Activated CD4-positive, alpha-beta memory T cell treated with anti-CD3 and anti-CD28 coated beads for 36 hours (primary cell): ENCODE measurements at places on chromosomes 12 and 14. TPM values are rescaled to one million over a fixed set of nuclear protein-coding genes. Genes with fewer than 3 reads are reported as not detected.

- no peak for DNase-seq
These were observed 39.3 kb upstream of the ABCC9 start for GRCh38 chr12:21980544-21980943.

GRCh38 chr12:30930238-30930637 is 3.7 kb downstream of the TSPAN11 start:
- no peak for DNase-seq

GRCh38 chr14:59870277-59871165 is at the start of gene RTN1:
TSS of gene RTN1 (minus strand) at chr14:59870776. CDS start at chr14:59870630, 146 bp downstream.
- peak; percentile 30 for DNase-seq

GRCh38 chr12:54022960-54023884 is 5.0 kb upstream of the HOXC6 start:
- no peak for DNase-seq

DNA sequence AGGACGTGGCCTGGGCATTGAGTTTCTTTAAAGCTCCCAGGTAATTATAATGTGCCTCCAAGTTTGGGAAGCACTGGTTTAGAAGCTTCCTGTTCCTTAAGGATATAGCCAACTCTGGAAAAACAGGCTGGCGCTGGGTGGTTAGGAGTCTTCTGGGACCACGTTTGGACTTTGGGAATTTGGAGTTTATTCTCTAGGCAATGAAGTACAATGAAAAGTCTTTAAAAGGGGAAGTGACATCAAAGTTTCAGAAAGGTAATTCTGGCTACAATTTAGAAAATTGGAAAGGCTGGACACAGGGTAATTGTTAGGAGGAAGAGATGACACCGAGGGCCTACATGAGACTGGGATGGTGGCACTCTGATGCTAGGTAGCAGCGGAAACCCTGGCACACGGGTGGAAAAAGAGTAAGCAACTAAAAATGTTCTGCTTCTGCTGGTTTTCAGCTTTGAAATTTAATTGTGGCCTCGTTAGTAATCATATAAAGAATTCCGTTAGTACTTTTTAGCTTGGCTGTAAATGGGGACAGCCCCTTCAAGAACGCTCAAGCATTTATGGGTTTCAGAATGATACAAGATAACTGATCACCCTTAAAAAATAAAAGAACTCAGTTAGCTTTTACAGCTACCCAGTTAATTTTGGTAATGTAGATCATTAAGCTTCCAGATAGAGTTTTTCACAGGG is 12.7 kb upstream of the DCP1B start:
- DNase-seq = peak; percentile 23

DNA sequence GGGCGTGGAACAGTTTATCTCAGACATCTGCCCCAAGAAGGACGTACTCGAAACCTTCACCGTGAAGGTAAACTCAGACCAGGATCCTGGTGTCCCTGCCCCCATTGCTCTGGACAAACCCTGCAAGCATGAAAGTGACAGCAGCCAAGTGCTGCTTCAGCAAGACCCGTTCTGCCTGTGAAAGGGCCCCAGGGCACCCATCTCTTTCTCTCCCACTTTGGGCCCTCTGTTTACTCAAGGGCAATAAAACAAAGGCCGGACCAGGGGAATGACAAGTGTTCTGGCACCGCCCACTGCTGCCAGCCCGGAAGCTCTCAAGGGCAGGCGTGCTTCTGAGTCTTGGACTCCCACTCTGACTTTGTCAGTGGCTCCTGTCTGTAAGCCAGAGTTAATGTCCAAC is 35.3 kb downstream of the CD9 start:
- no peak for DNase-seq

DNA sequence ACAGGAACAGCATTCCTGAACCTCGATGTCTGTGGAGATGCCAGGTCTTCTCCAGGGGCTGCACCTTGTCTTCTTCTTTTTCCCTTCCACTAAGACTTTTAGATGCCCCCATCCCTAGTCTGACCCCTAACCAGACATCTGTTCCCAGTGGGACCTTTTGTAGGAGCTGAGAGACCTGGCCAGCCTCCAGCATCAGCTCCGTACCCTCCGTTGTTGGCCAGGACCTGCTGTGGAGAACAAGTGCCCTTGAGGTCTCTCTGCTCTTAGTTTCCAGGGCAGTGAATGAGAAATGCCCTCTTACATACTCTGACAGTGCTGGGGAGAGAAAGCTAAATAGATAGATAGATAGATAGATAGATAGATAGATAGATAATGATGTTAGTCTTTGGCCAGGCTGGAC is 16.8 kb upstream of the SDR39U1 start:
- no peak for DNase-seq

GRCh38 chr12:2876431-2877046 is 435 bp downstream of the FOXM1 start:
- peak; percentile 57 for DNase-seq

- no peak for DNase-seq
These were observed 47.3 kb downstream of the KDM2B start for GRCh38 chr12:121533394-121534090.

DNA sequence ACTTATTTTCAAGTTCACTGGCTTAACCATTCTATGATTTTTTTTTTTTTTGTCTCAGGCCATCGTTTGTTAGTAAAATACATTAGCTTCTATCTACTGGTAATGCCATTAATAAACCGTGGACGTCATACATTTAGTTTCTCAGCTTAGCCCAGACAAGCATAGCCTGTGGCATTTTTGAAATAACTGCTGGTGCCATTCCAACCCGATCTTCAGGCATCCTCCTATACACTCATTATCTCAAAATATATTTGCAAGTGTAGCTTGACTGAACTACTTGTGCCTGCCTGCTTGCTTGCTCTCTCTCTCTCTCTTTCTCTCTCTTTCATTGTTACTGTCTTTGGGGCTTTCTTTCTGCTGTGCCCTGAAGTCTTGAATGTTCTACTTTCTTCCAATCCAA is 12.7 kb upstream of the MBIP start:
- no peak for DNase-seq

GRCh38 chr12:79682593-79682992 is 8.2 kb downstream of the PAWR start:
- no peak for DNase-seq

- no peak for DNase-seq
These were observed 22.4 kb downstream of the P2RX2 start for GRCh38 chr12:132640936-132641335.

GRCh38 chr12:103518899-103519298 is 23.1 kb upstream of the C12orf42 start:
- DNase-seq = no peak

DNA sequence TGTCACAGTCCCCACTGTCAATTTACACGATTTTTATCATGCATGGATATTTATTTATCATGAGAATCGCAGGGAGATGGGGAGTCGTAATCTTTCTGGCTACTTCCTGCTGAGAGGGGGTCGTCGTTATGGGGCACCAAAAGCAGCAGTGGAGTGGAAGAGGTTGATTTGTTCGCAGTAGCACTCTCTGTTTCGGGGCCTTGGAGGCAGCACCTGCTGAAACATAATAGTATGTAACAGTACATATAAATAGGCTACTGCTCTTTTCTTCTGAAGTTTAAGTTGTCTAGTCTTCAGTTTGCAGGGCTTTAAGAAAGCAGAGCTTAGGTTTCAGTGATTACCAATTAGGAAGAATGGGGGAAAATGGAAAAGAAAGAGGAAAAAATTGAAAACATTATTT is 3.8 kb downstream of the SOAT2 start:
- DNase-seq = no peak

- DNase-seq = no peak
These were observed 629 bp downstream of the RAD51AP1 start for GRCh38 chr12:4539167-4539870.

DNA sequence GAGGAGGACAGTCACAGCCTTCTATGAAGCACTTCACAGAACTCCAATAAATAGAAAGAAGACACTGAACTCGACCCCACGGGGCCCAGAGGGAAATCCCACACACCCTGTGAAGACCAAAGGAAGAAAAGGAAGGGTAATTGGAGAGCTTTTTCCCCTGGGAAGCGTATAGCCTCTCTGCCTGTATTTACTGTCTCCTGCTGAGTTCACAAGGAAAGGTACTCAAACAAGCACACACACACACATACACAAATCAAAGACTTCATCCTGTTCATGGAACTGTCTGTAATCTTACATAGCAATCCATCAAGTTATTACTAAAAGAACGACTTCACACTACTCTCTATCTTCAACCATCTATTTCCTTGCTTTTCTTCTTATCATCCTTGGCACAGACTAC is 15.3 kb downstream of the FOXN3 start:
- no peak for DNase-seq

DNA sequence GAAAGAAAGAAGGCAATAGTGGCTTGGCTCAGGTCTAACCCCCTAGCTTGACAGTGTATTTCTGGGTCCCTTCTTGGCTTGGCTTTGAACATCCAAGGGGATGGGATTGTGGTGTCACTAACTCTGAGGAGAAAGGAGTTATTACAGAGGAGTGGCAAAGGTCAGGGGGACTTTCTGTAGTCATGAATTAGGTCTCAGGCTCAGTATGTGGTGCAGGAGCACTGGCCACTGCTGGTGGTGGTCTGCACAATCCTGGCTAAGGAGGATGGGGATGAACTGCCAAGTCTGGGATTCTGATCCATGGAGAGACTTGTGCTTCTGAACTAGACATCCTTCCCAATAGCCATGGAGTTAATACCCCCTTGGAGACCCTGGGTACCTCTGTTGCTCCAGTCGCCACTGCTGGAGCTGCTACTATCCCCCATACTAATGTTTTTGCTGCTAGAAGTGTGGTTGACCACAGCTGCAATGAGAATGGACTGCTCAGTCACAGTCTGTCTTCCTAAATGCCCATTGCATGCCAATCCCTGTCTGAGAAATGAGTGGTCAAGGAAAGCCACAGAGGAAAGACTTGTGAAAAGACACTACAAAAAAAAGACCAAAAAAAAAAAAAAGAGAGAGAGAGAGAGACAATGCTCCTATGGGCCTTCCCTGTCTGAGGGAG is 32.5 kb downstream of the KRT76 start:
- DNase-seq = no peak

DNA sequence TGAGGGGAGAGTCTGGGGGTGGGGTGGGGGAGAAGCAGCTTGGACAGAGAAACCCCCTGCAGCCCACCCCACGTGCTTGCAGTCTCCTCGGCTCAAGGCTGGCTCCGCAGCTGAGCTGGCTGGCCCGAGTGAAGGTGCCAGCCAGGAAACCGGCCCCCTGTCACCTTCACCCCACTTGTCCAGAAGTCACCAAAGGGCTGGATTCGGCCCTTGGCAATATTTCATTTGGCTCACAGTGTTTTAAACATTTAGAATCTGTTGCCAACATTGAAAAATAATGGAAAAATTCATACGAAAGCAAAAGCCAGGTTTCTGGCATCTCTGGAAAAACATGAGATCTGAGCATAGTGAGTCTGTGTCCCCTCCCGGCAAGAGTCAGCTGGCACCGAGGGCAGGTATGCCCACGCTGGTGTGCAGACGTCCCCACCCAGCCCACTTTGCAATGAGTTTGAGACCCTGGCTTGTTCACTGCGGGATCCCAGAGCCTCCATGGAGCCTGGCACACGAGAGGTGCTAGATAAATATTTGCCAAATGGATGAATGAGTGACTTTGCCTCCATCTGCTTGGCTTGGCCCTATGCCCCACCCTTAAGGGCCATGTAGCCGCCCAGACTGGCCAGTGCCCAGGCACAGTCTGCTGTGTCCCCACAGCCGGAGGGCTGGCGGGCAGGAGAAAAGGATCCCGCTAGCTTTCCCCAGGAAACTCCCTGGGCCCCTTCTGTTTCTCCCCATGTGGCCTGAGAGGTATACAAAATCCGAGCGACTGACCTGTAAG is 18.2 kb downstream of the MSI1 start:
- no peak for DNase-seq

- no peak for DNase-seq
These were observed 204.9 kb downstream of the DAD1 start for GRCh38 chr14:22384167-22384549.

GRCh38 chr12:7075518-7075917 is 15.0 kb downstream of the C1S start:
- no peak for DNase-seq

DNA sequence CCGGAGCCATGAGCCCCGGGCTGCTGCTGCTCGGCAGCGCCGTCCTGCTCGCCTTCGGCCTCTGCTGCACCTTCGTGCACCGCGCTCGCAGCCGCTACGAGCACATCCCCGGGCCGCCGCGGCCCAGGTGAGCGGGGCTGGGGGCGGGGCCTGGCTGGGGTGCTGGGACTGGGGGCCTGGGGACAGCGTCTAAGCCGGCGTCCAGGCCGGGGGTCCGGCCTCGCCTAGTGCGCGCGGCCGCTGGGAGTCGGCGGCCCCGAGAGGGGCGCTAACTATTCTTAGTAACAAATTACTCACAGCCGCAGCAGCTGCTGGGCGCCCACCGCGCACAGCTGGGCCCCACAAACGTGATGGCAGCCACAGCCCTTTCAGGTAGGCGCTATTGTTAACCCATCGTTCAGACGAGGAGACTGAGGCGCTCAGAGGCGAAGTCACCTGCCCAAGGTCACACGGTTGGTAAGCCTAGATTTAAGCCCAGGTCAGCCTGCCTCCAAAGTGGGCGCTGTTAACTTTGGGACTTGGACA is 374 bp downstream of the CYP46A1 start:
- no peak for DNase-seq

DNA sequence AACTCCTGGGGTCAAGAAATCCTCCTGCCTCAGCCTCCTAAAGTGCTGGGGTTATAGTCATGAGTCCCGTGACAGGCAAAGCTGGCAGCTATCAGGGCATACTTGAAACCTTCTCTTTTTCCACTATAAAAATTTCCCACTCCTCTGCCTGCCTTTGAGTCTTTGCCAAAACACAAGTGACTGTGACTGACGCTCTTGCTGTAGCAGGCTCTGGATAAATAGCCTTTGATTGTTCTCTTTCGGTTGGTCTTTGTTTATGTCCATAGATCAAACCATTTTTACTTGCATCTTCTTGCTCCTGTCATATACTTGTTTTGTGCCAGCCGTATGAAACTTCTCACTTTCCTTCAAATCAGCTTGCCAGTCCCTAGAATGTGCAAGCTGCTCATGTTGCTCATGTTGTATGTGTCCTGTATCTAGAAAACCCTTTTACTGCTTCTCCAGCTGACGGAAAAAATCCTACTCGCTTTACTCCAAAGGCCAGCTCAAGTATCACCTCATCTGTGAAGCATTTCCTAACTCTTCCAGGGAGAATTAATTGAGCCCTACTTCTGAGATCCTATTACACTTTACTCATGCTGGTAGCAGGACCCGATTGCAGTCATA is 73.1 kb downstream of the RESF1 start:
- DNase-seq = no peak

- peak; percentile 12 for DNase-seq
These were observed 339.8 kb downstream of the EMP1 start for GRCh38 chr12:13536219-13536910.

MUCL1 gene
- not detected for total RNA-seq

DDX24 gene
- total RNA-seq = 241 TPM

TAS2R8 gene
- not detected for total RNA-seq

DCN gene
- total RNA-seq = not detected

VASH1 gene
- total RNA-seq = 6.1 TPM

DNAAF2 gene
- total RNA-seq = 10.4 TPM

CCDC88C gene
- 74.7 TPM for total RNA-seq

FOXG1 gene
- total RNA-seq = not detected

HHIPL1 gene
- 0.38 TPM for total RNA-seq

FAM90A1 gene
- total RNA-seq = 0.43 TPM

TSPAN8 gene
- total RNA-seq = not detected

KRT72 gene
- total RNA-seq = 0.17 TPM

DDX51 gene
- total RNA-seq = 18.3 TPM

MAP3K9 gene
- total RNA-seq = 5.9 TPM
